Endodermal cell (in vitro differentiated cells): ENCODE measurements at places on chromosomes 1 and 21. TPM values are rescaled to one million over a fixed set of nuclear protein-coding genes. Genes with fewer than 3 reads are reported as not detected.

Gene TMEM82
- 3.2 to 4.9 TPM (median 4.7 TPM) in 3 replicates for total RNA-seq

Gene LCE2B
- not detected in 3 replicates for total RNA-seq

Gene CELA3B
- total RNA-seq, result not detected in 3 replicates

Gene HFM1
- 2.1 to 4.6 TPM (median 3.7 TPM) in 3 replicates for total RNA-seq

Gene PADI2
- 2.7 to 4.6 TPM (median 2.8 TPM) in 3 replicates for total RNA-seq

DNA sequence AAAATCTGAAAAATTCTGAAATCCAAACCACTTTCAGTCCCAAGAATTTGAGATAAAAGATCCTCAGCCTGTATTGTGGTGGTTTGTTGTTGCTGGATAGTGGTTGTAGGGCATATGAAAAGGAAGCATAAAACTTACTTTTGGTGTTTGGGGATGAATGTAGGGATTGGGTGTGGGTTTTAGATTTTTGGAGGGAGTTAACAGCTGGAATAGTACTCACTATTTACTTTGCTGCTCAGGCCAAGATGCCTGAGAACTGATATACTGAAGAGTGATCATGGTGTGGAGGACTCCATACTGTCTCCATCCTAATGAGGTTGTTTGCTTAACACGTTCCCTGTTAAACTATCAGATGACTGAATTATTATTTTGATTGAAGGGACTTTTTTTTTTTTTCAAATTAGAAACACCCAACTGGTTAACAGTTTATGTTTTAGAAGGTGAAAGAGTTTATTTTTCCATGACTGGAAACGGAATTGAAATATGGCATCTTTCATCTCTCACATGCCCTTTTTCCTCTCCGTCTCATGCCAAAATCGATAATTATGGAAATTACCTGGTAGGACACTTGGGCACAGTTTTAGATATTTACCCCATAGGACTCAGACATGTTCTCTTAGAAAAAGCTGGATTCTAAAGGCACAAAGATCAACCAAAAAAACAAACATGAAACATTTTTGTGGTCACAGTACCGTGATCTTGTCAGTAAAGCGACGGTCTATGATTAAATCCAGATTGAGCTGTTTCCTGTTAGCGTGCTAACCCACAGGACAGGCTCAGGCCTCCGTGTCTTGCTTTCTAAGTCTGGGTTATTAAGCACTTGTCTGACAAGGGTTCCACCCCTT is 37.3 kb downstream of the RGL1 start:
- DNase-seq, result no peak

- no peak for DNase-seq
Measured at GRCh38 chr1:23727362-23727811, 15.9 kb upstream of the ELOA start.

DNA sequence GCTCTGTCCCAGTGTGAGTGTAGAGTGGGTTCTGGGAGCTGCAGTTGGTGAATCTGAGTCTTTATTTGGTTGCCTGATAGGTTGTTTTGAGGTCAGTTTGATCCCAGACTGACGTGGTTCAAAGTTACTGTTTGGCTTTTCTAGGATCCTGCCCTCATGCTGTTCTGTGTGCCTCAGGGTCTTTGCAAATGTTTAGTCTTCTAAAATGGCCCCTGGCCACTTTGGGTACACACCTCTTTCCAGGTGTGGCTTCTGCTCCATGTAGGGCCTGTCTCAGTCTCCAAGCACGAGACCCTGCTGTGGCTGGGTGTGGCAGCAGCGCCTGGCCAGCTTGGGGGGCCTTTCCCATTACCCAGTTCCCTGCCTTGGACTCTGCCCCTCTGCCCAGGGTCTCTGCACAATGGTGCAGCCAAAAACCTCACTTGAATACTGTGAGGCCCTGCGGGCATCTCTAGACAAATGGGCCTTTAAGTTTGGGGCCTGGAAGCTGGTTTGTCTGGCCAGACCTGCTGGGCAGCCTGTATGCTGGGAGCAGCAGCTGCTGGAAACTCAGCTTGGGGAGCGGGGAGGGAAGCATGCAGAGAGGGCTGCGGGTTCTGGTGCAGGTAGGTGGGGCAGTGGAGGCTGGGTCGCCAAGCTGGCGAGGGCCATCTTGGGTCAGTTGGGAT is 5.6 kb downstream of the PTPRF start:
- DNase-seq, result no peak

DNA sequence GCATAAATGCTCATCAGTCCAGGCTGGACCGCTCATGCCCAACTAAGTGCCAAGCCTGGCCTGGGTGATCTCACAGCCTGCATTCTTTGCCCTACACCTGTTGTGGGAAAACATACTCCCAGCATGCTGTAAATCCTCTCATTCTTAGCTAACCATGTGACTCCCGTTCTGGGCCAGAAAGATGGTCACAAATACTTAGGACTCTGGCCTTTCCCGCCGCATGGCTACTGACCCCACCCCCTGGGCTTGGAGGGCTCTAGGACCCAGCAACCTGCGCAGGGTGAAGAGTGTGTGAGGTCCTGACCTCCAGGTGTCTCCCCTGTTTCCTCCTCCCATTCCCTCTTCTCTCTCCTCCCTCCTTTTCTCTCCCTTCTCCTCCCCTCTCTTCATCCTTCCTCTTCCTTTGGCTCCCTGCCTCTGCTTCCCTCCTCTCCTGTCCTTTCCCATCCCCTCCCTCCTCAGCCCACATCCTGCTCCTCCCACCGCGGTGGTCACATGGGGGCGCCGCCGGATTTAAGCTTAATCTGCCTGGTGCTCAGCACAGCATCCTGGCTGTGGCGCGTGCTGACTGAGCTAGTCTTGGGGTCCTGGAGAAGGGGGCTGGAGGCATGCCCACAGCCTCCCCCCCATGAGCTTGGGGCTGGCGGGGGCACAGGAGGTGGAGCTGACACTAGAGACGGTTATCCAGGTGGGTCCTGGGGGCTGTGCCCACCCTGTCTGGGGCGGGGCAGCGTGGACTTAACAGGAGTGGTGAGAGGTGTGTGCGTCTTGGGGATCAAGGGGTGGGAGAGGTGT is at the start of gene CROCC:
TSS of gene CROCC (plus strand) at position 541 of the 795 bp plus-strand sequence. CDS start at position 629, 88 bp downstream.
- DNase-seq, result peak; percentile 98

- peak; percentile 20 for DNase-seq
Measured at GRCh38 chr21:34576041-34576511, 38.8 kb downstream of the RCAN1 start.

DNA sequence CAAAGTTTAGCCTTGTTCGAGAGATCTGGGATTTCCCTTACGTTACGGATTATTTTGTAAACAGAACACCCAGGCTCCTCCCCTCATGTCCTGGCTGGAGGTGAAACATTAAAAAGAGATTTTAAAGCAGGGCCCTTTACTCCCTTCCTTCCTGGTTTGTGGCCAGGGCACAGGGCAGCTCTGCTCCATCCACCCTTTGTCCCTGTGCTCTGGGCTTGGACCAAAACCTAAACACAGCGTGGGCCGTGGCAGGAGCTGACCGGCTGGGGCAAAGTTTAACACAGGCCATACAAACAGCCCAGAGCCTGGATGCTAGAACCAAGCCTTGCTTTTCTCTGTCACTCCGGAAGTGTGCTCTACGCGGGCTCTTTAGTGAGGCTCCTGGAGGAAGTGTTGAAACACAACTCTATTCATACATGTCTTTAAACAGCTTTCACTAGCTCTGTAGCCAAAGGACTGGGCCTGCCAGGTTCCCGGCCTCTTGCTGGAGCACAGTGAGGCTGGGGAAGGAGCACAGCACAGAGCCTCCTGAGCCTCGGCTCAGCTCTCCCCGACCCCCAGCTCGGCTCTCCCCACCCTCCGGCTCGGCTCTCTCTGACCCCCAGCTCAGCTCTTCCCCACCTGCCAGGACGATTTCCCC is 84.7 kb downstream of the PDE9A start:
- peak; percentile 33 for DNase-seq

DNA sequence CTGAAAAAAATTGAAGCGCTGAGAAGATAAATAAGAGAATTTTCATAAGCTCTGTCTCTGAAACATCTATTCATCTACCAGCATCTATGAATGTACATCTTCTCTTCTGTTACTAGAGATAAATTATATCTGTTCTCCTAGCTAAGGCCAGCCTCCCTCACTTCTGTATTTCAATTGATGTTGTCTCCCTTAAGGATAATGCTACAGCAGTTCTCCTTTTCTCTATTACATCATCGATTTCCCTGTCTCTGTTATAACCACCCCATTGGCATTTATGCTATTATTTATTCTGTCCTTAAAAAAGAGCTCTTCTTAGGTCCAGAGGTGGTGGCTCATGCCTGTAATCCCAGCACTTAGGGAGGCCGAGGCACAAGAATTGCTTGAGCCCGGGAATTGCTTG is 42.9 kb upstream of the TMCO2 start:
- DNase-seq, result no peak

DNA sequence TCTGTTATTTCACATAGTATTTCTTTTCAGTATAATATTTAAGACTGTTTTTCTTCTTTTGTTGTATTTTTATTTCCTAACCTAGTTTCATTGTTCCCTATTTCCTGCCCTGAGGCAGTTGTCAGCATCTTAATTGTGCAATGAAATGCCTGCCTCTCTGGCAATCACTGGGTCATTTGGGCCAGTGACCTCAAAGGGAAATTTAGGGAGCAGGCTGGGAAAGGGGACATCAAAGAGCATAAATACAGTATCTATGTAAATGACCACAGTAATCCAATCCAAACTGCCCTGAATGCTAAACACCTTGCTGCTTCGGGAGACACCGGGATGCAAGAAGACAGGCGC is 147.8 kb downstream of the TLR5 start:
- no peak for DNase-seq

DNA sequence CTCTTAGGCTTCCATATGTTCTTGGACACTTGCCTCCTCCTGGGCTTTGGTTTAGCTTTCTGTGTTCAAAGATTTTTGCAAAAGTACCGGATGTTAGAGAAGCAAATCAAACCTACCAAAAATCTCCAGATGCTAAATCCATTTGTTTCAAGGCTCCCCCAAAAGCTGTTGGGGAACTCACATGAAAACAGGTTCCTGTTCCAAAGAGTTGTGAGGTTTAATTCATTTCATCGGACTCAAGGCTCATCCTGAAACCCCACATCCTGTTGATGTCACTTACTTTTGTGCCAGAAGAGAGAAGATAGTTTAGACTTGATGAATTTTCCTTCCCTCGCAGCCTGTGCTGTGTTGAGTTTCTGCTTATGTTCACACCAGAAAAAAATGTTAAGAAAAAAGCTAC is 41.7 kb upstream of the RXRG start:
- no peak for DNase-seq

DNA sequence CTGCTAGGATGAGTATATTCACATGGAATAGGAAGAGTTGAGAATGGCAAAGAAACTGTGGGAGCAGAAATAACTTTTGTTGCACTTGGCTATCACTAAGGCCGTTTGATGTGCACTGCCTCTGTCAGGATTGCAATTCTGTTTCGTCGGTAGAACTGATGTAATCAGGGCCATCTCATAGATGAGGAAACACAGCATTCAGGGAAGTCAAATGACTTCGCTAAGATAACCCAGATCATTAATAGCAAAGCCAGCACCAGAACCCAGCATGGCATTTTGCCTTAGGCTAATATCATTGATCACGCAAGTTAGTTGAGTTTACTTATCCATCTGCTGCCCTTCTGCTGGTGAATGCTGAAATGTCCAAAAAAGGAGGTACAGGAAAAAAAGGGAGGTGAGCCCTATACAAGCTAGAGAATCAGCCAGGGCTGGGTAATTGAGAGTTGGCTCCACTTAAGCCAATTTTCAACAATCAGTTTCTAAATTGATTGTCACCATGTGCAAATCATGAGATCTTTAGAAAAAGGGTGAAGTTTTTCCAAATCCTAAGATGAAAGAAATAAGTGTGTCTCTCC is 7.6 kb downstream of the RASSF5 start:
- DNase-seq, result no peak

DNA sequence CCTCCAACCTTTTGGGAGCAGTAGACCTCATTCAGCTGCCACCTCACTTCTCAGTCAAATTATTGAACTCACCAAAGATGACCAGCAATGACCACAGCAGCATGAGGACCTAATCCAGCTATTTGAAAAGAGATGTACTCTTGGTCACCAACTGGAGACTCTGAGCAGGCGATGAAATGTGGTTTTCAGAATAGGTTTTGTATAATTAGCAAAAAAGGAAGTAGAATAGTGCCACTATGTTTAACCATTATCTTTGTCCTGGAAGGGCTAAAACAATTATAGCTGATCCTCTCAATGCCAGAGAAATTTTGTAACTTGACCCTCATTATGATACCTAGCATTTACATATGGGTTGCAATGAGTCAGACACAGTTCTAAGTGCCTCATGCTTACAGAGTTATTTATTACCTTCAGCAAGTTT is at the start of gene FCRL2:
TSS of gene FCRL2 (minus strand) at position 162 of the 421 bp plus-strand sequence. CDS start at position 103, 59 bp downstream.
- no peak for DNase-seq

DNA sequence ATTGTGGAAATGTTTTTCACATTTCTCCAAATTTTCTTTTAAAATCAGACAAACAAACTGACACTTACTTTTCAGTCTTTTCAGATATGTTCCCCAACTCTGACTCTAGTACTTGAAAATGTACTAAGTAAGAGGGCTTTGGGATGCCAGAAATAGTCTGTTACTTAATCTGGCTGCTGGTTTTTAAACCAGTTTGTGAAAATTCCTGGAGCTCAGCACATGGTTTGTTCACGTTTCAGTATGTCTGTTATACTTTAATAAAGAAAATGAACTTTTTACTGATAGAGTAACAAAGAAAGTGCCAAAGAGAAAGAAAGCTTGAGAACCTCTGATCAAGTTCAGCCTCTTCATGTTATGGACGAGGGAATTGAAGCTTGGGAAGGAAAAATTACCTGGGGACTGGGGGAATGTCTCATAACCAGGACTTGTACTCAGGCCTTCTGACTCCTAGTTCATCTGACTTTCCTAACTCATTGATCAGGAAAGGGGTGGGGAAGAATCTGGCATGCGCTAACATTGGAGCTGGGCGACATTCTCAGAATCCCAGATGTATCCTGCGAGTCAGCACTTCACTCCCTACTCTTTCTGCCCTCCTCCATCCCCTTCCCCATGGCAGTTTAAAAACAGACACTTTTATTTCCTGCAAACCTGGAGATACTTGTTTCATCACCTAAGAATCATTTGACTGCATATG is 30.8 kb upstream of the DNAJC6 start:
- DNase-seq, result peak; percentile 68

DNA sequence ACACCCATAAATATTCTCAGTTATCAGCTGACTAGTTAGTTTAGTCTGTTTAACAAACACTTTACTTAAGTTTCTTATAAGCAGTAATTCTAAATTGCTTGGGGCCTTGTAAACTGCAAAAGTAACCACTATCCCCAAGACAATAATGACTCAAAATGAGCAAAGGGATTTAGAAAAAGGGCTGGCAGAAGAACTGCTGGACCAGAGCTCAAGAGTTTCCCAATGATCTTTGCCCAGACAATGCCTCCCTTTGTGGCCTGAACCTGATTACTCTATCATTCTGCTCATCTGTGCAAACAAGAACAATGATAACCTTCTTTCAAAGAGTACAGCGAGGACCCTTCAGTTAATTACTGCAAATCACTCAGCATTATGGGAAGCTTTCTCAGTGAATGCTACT is 123.5 kb downstream of the TIAM1 start:
- no peak for DNase-seq
